ENCODE measurements at places on chromosomes 4 and X. TPM values are rescaled to one million over a fixed set of nuclear protein-coding genes. Genes with fewer than 3 reads are reported as not detected.

GRCh38 chrX:69289046-69289792, 124.0 kb upstream of the PJA1 start:
- no peak for ATAC-seq

DNA sequence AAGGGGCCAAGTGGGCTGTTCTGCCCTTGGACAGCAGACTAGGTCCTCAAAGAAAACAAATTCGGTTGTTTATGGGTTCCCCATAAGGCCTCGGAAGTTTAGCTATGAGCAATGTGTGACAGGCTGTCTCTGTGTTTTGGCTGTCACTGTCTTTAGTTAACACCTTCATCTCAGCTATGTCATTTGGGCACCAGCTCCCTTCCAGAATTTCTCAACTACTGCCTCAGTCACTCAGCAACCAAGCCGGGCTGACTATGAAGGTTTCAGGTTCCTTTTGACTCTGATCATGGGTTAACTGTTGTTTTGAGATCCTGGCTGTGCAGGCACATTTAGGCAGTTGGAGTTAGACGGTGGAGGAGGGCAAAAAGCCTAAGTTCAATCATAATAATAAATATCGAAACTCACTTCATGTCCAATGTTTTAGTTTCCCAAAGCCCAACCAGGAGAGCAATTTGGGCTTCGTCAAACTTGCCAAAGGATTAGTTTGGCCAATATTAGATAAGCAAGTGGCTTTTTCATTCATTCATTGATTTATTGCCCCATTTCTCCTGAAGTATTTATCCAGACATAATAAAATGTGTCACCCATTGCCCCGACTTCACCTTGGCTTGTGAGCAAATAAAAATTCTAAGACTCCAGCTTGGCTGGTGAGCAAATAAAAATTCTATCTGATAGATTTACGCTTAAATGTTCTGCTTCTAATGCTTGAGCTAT, 9.1 kb upstream of the PAGE1 start:
- ATAC-seq: no peak

GRCh38 chr4:102675141-102675540, 85.6 kb downstream of the MANBA start:
- no peak for ATAC-seq

- ATAC-seq: no peak
These were observed 52.6 kb downstream of the PCYT1B start for GRCh38 chrX:24594501-24594900.

GRCh38 chr4:60744767-60745166, 455.4 kb upstream of the ADGRL3 start:
- ATAC-seq: no peak

- ATAC-seq: no peak
These were observed 119.1 kb upstream of the CNKSR2 start for GRCh38 chrX:21255032-21255618.

GRCh38 chr4:4784379-4784778, 75.1 kb upstream of the MSX1 start:
- ATAC-seq: no peak

DNA sequence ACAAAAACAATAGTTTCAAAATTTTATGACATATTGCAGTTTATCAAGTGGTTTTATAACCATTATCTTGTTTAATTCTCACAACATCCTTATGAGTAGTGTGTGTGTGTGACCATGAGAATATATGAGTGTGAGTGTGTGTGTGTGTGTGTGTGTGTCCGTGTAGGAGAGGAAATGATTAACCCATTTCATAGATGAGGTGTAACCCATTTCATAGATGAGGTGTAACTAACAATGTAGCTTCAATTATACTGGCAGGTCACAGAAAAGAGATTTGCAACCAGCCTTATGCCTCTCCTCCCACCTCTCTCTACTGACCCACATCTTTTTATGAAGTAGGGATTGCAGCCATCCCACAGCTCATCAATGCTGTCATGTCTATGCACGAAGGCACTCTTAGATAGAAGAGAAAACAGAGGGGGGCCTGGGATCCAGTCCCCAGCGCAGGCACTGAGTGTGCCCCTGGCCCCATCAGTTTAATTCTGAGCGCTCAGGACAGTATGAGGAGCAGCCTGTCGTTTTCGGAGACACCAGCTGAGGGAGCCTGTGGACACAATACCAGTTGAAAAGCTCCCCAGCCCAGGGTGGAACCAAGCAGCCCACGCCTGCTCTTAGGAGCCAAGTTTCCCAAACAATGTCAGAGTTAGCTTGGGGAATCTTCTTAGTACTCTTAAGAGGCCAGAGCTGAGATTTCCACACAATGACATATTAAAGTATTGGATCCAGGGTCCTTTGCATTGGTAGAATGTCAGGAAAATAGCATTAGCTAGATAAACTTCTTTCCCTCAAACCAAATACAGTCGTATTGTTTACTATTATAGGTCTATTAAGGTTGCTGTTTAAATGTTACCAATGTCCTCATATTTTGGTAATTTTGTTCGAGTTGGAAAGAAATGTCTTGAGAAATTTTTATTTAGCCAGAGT, 88.6 kb downstream of the PALLD start:
- ATAC-seq: peak; percentile 80

GRCh38 chr4:180798036-180798577, 1445.1 kb upstream of the TENM3 start:
- no peak for ATAC-seq

DNA sequence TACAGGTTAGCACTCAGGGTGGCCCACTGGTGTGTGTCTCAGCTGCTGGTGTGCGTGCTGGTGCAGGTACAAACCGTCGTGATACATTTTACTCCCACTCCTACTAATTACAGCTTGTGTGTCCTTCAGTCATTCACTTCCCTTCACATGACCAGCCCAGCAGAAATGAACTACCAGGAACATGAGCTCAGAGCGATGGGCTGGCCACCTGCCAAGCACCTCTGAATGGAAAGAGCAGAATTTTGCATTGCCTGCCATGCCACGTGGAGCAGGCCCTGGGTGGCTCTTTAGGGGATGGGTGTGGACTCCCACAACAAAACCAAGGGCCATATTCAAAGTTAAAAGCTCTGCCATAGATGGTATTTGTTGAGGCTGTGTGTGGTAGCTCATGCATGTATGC, 58.9 kb upstream of the PGM2 start:
- ATAC-seq: peak; percentile 55

- ATAC-seq: no peak
These were observed 12.5 kb upstream of the MSX1 start for GRCh38 chr4:4847011-4847410.

DNA sequence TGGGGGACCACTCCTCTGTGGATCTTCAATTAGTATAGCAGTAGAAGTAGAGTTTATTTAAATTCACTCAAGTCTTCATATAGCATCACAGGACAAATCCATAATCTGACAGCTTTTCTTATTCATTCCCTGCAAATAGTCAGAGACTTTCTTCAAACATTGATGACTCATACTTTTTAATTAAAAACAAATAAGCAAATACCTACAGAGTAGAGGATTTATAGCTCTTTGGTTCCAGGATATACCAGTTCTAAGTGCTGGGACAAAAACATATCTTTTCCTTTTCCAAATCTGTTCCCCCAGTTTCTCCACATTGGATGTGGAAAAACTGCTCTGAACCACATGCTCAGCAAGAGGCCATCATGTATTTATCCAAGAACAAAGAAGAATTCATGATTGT, 24.1 kb downstream of the EMCN start:
- no peak for ATAC-seq

DNA sequence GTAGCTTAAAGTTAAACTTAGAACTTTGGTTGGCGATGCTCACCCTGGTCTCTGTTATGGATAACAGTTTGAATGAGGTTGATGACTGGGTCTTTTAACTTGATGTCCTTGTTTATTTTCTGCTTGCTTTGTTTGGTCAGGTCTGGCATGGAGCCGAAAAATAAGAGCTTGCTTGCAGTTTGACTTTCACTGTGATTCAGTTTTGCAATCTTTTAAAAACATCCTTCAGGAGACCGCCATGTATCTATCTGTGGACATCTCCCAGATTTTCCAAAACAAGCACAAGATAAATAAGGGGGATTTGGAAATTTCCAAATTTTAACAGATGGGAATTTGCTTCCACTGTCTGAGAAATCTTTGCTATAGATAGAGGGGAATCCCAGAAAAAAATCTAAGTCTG, 246.7 kb downstream of the PALLD start:
- no peak for ATAC-seq

DNA sequence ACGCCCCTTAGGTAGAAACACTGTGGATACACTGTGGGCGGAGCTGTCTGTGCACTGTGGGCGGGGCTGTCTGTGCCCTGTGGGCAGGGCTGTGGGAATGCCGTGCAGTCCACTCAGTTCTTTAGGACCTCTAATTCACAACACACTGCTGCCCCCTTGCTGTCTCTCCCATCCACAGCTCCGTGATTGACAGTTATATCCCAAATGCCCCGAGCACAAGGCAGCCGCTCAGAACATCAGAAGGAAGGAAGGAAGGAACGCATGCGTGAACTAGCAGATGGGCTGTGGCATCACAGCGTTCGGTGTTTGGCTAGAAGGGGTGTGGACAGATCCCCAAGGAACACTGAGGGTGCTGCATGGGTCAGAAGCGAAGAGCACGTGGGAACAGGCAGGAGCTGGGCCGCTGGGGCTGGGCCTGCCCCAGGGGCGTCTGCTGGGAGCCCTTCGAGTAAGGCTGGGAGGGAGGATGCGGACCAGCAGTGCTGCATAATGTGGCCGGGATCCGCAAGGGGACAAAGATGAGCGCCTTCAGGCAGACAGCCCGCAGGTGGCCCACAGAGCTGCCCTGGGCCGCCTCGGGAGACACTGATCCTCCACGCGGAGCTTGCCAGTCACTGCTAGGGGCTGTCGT, 29.8 kb downstream of the ACOX3 start:
- peak; percentile 60 for ATAC-seq

GRCh38 chr4:108453366-108453765, 167.0 kb upstream of the RPL34 start:
- ATAC-seq: no peak

DNA sequence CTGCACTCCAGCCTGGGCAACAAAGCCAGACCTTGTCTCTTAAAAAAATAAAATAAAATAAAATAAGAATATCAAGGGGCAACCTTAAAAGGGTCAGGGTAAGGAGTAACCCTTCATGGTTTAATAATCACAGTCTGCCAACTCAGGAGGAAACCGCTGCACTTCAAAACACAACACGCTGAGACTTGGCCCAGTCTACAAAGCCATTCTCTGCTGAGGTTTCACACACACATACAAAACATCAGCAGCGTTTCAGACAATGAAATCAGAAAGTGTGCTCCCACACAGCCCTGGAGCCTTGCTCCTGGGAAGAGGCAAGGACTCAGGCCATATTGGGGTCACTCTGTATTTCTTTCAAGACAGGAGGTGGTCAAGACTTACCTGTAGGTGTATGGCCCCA, 18.3 kb downstream of the SCARB2 start:
- no peak for ATAC-seq

The RPGR gene
- 7.1 TPM for total RNA-seq

The CTAG1A gene
- total RNA-seq: not detected

The ATP2B3 gene
- total RNA-seq: not detected

The RAB9B gene
- total RNA-seq: 0.16 TPM

The TREX2 gene
- total RNA-seq: 2.0 TPM

The ATP1B4 gene
- total RNA-seq: not detected

The RTL9 gene
- not detected for total RNA-seq

The JADE3 gene
- 4.9 TPM for total RNA-seq

The TBX22 gene
- not detected for total RNA-seq

The FGF13 gene
- total RNA-seq: 0.40 TPM

The DCAF8L2 gene
- not detected for total RNA-seq

The ADRA2C gene
- total RNA-seq: 0.60 TPM

The FRYL gene
- 31.8 TPM for total RNA-seq

The GYPA gene
- total RNA-seq: not detected

The UGT2B11 gene
- total RNA-seq: not detected

Data from esophagus mucosa (tissue), 1 donor.